Peyer's patch (tissue), 4 donors: ENCODE measurements at places on chromosomes 4 and X.

DNA sequence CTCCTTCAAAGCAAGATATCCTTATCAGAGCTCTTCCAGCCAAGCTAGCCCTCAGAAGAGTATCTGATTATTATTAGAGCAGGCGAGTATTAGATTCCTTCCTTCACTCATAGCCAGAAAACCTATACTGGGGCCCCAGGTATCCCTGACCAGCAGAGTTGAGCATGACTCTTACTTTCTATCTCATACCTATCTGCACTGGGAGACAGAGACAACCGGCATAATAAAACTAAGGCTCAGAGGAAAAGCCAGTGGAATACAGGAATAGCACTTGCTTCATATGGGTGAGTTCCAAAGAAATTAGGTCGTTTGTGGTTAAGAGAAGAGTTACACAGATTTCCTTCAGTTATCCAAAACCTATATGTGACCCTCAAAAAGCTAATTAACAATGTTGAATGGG, 41.8 kb upstream of the COX7B2 start:
- no peak for DNase-seq

- DNase-seq, result no peak
These were observed 819.3 kb downstream of the PCDH7 start for GRCh38 chr4:31539284-31540069.

DNA sequence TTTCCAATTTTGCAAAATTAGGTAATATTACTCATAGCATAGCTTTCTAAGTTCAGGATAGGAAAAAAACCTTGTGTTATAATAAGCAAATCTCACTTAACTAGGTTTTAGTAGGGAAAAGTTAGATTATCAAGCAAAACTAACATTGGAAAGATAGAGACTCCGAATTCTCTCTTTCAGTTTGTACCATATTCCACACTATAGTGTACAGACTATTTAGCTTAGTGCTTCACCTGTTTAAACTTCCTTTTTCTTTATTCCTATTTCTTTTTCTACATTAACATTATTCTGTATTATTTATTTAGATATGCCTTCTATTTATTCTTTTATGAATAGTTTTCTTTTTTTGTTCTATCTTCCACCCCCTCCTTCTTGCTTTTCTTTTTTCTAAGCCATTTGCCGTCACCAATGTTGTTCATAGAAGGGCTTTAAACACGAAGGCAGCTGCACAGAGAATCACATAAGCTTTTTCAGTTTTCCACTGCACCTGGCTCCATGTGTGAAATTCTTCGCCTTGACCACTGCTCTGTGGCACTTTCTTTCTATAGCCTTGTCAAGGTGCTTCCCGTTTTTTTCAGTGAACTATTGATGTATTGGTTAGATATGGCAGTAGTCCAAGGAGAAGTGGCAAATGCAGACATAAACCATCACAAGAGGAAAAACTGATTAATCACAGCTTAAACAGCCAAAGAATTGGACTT, 8.5 kb downstream of the PCDH10 start:
- DNase-seq, result no peak

DNA sequence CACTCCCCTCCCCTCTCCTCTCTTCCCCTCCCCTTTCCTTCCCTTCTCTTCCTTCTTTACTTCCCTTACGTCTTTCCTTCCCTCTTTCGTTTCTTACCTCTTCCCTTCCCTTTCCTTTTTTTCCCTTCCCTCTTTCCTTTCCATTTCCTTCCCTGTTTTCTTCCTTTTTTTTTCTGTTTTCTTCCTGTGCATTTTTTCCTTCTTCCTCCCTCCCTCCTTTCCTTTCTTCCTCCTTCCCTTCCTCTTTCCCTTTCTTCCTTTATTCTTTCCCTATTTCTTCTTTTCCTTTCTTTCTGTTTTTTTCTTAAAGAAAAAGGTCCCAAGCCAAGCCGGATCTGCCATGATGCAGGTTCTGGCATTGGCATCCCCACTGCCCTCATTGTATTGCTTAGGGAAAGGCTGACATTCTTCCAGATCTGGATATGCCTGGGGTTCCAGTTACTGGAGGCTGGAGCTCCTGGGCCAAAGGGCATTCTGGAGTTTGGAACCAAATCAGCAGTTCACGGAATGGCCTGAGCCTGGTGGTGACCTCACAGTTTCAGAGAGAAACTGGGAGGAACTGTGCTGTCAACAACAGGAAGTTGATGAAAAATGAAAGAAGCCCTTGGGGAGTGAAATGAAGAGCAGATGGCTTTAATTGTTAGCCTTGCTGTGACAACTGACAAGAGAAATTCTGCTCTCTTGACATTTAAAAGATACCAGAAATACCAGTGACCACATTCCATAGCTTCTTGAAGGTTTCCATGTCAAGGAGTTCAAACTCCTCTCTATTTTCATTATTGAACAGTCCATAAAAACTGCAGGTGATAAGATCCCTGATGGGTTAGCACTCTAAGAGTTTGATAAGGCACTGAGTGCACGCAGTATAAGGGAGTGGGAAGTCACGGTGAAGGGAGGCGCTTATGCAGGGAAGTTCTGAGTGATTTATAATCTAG, 622.1 kb downstream of the SPRY1 start:
- no peak for DNase-seq

- DNase-seq, result no peak
These were observed 619.2 kb downstream of the RAPGEF2 start for GRCh38 chr4:159722052-159722451.

GRCh38 chr4:67549123-67549522, 3.8 kb upstream of the CENPC start:
- no peak for DNase-seq

DNA sequence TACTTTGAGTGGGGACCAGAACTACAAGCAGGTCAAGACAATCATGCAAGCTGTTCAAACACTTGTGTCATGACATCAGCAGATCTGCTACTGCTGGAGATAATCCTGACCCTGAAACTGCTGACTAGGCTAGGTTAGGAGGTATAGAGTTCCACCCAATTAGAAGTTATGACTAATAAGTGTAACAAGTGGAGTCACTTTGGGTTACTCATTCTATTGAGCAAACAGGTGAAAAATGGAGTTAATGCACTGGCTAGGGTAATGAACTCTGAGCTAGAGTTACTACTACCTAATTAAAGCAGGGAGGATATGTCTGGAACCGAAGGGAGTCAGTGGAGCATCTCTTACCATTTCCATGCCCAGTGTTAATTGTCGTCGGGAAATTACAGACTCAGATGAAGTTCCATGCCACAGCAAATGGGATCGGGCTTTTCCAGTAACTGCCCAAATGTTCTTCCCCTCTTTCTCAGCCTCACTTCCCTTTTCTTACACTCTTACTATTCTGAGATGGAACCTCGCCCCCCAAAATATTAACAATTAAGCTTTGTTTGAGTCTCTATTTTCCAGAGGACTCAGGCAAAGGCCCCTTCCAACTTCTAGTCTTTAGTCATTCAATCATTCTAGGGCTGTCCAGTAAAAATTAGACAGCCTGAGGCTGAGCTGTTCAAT, 19.8 kb upstream of the MANBA start:
- DNase-seq, result no peak

- DNase-seq, result no peak
These were observed 20.6 kb downstream of the GALNT7 start for GRCh38 chr4:173189117-173189693.

- DNase-seq, result no peak
These were observed 47.5 kb upstream of the PDLIM3 start for GRCh38 chr4:185582651-185583400.

GRCh38 chr4:47669946-47670345, 167.9 kb downstream of the CORIN start:
- no peak for DNase-seq

- no peak for DNase-seq
These were observed 516 bp upstream of the COX18 start for GRCh38 chr4:73070074-73070390.

- DNase-seq, result no peak
These were observed 12.1 kb upstream of the ETNPPL start for GRCh38 chr4:108774809-108775530.

DNA sequence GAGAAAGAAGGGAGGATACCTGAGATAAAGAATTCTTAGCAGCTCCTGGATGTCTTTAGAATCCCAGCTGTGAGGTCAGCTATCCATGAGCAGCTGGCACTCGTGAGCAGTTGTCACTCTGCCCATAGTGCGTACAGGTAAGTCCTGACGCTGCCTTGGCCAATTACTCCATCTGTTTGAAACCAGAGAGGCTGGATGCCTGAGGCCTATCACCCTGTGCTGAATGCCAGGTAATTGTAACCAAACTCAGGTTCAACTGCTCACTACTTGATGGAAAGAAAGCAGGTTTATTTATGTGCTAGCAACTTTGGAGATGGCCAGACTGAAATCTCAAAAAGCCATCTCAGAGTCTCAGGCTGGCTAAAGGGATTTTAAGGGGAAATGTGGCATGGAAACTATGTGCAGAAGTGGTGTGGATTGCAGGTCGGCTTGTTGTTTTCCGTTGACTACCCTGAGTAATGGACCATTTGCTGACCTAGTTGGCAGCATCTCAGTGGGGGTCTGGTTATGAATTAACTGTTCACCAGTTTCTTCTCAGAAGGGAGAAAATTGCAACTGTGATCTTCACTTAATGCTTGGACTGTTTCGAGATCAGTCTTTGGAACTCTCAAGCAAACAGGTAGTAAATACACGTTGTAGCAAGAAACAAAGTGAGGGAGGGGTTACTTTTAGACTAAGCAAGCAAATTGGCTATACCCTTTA, 1614.0 kb upstream of the PCDH10 start:
- DNase-seq, result no peak

GRCh38 chr4:126405369-126405982, 1090.7 kb downstream of the FAT4 start:
- no peak for DNase-seq

DNA sequence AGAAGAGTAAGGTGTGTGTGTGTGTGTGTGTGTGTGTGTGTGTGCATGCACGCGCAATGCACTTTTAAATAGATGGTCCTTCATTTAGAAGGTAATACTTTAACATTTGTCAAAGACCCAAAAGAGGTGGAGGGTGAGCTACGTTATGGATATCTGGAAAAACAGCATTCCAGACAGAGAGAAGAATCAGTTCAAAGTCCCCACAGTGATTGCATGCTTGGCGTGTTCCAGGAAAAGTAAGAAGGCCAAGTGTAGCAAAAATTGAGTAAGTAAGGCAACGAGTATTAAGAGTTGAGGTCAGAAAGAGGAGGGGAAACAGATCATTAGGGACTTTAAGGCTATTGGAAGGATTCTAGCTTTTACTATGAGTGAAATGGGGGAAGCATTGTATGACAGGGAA, 21.9 kb upstream of the GABRE start:
- no peak for DNase-seq

GRCh38 chrX:91331476-91331875, 103.2 kb upstream of the PABPC5 start:
- no peak for DNase-seq

GRCh38 chrX:153688911-153689590, 1.3 kb downstream of the SLC6A8 start:
- DNase-seq, result peak; percentile 43

DNA sequence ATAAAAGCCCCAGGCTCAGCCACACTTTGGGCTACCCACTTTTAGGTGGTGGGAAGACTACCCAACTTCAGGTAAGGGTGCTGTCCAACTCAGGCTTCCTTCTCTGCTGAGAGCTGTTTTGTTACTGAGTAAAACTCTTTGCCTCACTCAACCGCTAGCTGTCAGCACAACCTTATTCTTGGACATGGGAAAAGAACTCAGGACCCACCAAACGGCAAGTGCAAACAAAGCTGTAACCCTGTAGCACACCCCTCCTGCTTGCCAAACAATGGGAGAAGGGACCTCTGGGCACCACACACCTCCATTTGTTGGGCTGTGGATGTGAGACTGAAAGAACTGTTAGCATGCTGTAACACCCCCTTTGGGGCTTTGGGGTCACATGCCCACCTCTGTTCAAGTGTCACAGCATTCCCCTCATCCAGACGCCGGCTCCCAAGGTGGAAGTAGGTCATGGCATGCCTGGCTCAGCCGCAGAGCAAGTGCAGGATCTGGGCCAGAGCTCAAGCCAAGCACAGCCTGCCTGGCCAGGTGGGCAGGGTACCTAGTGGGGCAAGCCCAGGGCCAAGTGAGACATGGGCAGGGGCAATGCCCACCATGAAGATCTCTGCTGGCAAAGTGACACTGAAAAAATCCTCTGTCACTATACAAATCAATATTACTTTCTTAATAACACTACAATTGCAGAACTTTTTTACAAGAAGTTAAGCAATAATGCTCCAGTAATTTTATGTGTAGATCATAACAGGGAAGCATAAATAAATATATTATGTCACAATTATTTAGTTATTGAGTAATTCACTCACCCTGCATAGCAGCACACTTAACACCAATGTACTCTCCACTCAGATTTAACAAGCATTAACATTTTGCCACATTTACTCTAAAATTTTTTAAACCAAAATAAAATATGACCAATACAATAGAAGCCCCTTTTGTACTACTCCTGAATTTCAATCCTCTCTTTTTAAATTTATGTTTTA, 107.2 kb downstream of the TBCK start:
- DNase-seq, result no peak

- no peak for DNase-seq
These were observed 693.7 kb downstream of the PCDH18 start for GRCh38 chr4:136838607-136839006.

DNA sequence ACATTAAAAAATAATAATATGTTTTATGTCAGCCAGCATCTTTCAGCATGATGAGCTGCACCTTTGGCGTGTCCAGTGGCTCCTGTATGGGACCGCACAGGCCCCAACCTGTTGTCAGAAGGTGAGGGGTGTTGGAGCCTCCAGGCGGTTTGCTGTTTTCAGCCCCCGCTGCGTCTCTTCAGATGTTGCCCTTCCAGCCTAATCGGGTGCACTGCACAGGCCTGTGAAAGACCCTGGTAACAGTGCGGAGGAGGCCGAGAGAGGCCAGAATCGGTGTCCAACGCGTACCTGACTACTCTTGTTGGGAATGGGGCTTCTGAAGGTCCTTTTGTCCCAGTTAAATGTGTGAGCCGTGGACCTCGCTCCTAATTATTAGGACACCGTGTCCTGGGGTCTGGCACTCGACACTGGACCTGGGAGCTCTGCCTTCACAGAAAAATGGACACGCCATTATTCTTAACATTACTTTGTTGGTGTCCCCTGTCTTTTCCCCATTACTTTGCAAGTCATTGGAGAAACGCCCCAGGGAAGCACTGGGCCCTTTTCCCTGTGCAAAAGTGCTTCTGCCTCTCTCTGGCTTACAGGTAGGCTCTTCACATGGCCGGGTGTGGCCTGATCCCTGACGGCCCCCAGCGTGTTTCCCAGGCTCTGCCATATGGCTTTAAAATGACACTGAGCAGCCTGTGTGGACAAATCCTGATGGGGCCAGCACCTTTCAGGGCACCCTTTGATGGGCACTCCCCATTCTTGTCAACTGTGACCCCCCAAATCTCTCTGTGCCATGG, 51.2 kb downstream of the TBC1D14 start:
- peak; percentile 42 for DNase-seq

DNA sequence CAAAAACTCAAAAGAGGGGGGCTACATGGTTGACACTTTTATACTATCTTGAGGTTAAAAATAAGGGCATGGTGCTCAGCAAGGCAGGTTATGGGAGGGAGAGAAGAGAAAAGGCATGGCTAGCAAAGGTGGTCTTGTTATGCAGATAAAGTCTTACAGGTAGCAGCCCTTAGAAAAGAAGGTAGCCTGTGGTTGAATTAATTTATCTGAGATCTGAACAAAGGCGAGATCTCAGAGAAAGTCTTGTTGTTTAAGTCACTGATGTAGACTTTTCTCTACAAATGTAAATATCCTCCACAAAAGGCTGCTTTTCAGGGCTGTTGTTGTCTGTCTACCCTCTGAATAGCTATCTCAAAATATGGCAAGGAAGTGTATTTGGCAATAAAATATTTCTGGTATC, 1250.4 kb downstream of the PCDH18 start:
- DNase-seq, result no peak
